ENCODE measurements at places on chromosomes 7 and 10.

- no peak for DNase-seq
These were observed 73.6 kb downstream of the PODXL start for GRCh38 chr7:131482800-131483199.

- no peak for DNase-seq
These were observed 32.8 kb downstream of the HIPK2 start for GRCh38 chr7:139744768-139745677.

GRCh38 chr7:42186151-42186550 lies 50.9 kb downstream of the GLI3 start:
- DNase-seq, result no peak

DNA sequence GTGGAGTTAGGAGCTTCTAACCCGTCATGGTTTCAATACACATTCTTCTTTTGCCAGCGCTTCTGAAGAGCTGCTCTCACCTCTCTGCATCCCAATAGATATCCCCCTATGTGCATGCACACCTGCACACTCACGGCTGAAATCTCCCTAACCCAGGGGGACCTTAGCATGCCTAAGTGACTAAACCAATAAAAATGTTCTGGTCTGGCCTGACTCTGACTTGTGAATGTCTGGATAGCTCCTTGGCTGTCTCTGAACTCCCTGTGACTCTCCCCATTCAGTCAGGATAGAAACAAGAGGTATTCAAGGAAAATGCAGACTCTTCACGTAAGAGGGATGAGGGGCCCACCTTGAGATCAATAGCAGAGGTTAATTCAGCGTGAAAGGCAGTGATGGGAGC lies 22.4 kb downstream of the PRSS2 start:
- no peak for DNase-seq

- no peak for DNase-seq
These were observed 17.2 kb upstream of the MNX1 start for GRCh38 chr7:157027568-157028198.

DNA sequence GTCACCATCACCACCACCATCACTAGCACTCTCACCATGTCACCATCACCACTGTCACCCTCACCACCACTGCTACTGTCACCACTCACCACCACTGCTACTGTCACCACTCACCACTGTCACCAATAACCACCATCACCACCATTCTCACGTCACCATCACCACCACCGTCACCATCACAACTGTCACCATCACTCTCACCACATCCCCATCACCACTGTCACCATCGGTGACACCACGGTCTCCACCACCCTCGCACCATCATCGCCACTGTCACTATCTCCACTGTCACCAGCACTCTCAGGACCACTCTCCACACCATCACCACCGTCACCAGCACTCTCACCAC lies 130.4 kb downstream of the MAD1L1 start:
- DNase-seq, result no peak

- DNase-seq, result no peak
These were observed 92.3 kb upstream of the NANOS1 start for GRCh38 chr10:118937226-118937625.

GRCh38 chr10:72233621-72234020 lies 17.5 kb upstream of the ASCC1 start:
- no peak for DNase-seq

GRCh38 chr10:111175787-111176186 lies 99.0 kb downstream of the ADRA2A start:
- no peak for DNase-seq

DNA sequence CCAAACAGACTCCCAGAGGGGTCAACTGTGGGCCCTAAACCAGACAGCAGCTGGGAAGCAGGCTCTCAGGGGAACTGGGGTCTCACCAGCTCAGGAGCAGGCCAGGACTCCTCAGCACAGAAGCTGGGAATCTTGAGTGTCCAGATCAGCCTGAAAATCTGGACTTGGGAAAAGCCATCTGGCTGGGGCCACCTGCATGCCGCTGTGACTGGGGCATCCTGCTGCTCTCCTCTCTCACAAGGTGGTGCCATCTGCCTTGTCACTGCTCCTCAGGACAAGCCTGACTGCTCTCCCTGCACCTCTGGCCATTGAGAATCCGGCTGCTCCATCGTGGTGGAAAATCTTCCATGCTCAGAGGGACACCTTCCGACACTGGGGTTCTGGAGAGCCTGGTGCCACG lies 141.4 kb downstream of the PLPP4 start:
- DNase-seq, result no peak

- no peak for DNase-seq
These were observed 512.1 kb downstream of the RPS24 start for GRCh38 chr10:78545756-78546155.

- peak; percentile 69 for DNase-seq
These were observed 7.3 kb upstream of the KLHDC10 start for GRCh38 chr7:130063036-130063435.

GRCh38 chr10:11757454-11757820 lies 15.3 kb downstream of the ECHDC3 start:
- no peak for DNase-seq

DNA sequence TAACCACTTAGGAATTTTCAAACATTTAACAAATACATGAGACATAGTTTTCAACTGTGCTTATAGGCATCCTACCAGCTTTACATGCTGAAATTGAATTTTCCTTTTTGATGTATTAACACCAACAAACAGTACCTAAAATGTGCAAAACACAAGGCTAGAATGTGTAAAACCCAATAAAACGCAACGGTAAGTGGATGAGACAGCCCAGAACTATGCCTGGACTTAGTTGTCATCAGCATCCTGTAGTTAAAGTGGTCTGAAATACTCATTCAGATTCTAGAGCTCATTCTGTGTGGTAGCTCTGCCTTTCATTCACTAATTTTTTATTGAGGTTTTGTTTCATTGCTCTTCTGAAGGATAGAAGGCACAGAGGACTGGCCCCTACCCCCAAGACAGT lies 137.1 kb downstream of the BMPER start:
- DNase-seq, result no peak

- no peak for DNase-seq
These were observed 829.0 kb downstream of the TNS3 start for GRCh38 chr7:46752881-46753366.

DNA sequence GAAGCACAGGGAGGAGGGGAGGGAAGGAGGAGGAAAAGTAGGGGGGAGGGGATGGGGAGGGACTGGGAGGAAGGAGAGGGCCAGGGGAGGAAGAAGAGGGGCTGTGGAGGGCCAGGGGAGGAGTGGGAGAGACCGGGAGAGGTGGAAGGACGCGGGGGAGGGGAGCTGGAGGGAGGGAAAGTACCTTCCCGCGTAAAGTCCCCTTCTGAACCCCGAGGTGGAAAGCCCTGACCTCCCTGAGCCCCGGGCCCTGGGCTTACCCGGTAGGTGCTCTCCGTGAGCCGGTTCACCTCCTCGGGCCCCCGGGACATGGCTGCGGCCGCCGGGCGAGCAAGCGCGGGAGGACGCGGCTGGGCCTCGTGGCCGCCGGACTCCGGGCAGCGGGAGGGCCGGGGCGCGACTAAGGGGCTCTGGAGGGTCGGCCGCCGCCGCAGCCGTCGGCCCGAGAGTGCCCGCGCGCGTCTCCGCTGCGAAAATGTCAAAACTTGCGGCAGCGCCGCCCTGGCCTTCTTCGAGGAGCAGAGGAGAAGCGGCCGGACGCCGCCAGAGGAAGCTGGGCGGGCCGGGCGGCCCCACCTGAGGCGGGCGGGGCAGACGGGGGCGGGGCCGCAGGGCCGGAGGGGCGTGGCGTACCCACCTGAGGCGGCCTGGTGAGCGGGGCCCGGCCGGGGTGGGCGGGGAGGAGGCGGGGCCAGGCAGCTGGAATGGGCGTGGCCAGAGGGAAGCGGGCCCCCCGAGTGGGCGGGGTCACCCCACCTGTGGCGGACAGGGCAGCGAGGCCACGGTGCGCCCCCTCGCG lies at the start of gene BAIAP2L1:
BAIAP2L1 (minus strand) TSS at position 549 of the 799 bp plus-strand sequence; CDS start at position 311, 238 bp downstream.
- peak; percentile 73 for DNase-seq

GRCh38 chr10:89466599-89467035 lies 52.2 kb downstream of the IFIT5 start:
- DNase-seq, result no peak

DNA sequence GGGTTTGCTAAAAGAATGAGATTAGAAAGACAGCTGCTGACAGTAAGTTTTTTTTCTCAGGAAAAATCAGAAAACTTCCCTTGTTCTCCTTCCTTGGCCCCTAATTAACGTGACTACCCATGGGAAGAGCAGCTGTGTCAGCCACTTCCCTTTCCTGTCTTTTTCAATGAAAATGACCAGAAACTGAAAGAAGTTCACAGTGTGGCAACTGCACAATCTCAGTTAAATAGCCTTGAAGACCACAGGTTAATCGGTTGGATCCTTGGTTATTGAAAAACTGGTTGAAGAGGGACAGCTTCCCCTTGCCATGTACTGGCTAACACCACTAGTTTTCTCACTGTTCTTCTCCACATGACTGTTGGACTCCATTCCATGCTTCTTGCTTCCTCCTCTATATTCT lies 148.8 kb upstream of the AGR3 start:
- no peak for DNase-seq

- no peak for DNase-seq
These were observed 2.5 kb downstream of the TES start for GRCh38 chr7:116212869-116213268.

DNA sequence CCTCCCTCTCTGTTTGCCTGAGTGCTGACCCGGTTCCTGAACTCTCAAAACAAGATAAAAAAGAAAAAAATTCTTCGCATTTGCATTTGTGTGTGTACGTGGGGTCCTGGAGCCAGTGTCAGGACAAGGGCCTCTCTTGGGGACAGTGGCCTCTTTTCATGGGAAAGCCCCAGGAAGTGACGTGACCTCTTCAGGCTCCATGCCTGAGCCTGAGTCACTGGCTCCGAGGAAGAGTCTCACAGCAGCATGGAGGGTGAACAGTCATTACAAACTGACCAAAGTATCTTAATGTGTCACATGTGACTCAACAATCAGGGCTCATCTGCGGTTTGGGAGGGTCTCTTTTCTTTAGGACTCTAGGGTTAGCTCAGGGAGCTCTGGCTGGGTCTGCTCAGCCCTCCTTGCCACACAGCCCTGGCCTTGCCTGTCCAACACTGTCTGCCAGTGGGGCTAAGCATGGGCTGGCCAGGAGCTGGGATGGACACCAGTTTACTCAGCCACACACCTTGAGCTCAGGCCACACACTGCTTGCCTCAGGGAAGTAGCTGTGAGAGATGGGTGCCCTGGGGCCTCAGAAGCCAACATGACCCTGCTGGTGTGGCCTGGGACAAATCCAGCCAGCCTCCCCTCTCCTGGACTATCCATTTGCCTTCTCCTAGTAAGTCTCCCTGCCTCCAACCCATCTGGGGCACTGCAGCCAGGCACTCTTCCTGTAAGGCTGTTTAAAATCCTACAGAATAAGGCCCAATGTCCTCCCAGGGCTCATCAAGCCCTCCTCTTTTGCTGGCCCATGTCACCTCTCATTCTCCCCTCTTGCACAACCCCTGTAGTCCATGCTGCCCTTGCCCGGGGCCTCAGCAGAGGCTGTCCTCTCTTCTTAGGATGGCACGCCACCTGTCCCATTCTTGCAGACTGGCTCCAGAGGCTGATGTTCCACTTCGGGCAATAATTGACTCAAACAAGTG lies 10.5 kb downstream of the TMEM273 start:
- DNase-seq, result no peak

- DNase-seq, result no peak
These were observed 17.3 kb downstream of the ZC3HAV1 start for GRCh38 chr7:139092090-139092796.

GRCh38 chr7:18866359-18867036 lies 250.9 kb downstream of the TWIST1 start:
- DNase-seq, result no peak

Measured in CD4-positive, CD25-positive, alpha-beta regulatory T cell (primary cell).